ENCODE measurements at places on chromosomes 3 and 15.
A peak's percentile ranks its signal among the peaks of the same experiment; 100 is the strongest.

GRCh38 chr3:118587037-118587741 lies 447.5 kb downstream of the IGSF11 start:
- no peak for DNase-seq

- no peak for DNase-seq
Observed at GRCh38 chr3:177300842-177301241, 103.6 kb upstream of the TBL1XR1 start.

GRCh38 chr15:88238618-88239430 lies 17.7 kb downstream of the NTRK3 start:
- DNase-seq, result no peak

- DNase-seq, result no peak
Observed at GRCh38 chr3:71494212-71494611, 89.3 kb downstream of the FOXP1 start.

- DNase-seq, result no peak
Observed at GRCh38 chr15:25408428-25408827, 30.4 kb downstream of the UBE3A start.

GRCh38 chr3:71441217-71441924 lies 142.2 kb downstream of the FOXP1 start:
- DNase-seq, result no peak

- DNase-seq, result no peak
Observed at GRCh38 chr3:113304856-113305540, 93.6 kb downstream of the BOC start.

- DNase-seq, result no peak
Observed at GRCh38 chr3:139774560-139775302, 97.0 kb upstream of the NMNAT3 start.

GRCh38 chr3:82816086-82816485 lies 1054.6 kb upstream of the GBE1 start:
- DNase-seq, result no peak

DNA sequence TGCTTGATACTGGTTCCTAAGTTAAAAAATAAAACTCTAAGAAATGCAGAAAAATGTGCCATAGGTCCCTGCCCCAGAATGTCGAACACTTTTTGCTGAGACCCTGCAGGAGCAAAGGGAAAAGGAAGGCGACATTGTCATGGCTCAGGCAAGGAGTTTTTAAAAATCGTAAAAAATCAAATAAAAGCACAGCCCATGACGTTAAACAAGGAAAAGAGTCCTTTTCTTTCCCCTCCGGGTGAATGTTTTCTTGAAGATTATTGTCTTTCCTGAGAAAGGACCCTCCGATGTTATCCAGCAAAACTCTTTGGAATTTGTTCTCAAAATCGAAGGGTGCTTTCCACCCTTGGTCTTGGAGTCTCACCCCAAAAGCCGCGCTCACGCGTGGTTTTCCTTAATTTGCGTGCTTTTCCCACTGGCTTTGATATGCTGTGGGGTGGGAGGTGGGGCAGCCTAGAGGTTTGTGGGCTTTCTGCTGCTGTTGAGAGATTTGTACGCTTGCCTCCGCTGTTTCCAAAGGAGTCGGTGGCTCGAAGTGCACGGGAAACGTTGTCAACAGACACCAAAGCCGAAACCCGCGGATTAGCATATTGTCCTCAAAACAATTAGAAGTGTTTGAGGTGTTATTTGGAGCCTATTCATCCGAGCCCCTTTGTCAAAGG lies 2.9 kb downstream of the SOX14 start:
- DNase-seq, result no peak

GRCh38 chr15:31409171-31409570 lies 82.5 kb downstream of the KLF13 start:
- no peak for DNase-seq

DNA sequence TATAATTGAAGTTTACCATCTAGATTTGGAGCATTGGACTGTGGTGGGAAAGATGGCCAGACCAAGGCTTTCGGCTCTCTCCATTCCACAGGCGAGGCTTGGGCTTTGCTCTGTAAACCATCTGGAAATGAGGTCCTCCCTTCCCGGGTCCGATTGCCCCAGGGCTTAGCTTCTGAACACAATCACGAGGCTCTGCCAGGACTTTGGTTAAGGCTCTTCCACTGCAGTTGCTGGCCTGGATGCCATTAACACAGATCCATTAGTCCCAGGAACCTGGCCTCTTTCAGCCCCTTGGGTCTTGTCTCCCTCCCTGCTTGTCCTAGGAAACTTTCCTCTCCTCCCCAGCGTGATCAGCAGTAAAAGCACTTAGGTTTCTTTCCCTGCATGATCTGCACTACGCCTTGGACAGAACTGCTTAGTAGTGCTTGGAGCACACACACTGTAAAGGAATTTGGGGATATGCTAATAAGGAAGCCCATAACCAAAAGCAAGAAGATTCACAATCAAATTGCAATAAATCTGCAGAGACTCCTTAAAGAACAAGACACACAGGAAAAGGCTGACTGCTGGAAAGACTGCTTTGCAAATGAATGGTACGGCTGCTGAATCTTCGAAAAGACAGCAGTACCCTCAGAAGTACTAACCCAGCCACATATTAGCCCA lies 154.3 kb downstream of the ECT2 start:
- DNase-seq, result no peak

DNA sequence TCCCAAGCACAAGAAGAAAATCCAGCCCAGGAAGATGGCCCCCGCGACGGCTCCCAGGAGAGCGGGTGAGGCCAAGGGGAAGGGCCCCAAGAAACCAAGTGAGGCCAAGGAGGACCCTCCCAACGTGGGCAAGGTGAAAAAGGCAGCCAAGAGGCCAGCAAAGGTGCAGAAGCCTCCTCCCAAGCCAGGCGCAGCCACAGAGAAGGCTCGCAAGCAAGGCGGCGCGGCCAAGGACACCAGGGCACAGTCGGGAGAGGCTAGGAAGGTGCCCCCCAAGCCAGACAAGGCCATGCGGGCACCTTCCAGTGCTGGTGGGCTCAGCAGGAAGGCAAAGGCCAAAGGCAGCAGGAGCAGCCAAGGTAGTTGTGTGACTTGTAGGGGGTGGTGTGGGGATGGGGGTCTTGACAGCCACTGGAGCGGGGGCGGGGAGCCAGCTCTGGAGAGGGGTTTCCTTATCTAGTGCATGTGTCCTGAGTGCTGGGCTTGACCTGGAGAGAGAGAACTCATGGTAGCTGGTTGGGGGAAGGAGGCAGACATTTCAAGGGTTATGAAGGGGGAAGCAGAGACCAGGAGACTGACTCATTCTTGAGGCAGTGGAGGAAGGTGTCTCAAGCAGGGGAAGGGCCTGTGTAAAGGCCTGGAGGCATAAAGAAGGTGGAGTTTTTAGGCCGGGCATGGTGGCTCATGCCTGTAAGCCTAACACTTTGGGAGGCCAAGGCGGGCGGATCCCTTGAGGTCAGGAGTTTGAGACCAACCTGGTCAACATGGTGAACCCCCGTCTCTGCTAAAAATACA lies 6.2 kb downstream of the H1-8 start:
- DNase-seq, result no peak

DNA sequence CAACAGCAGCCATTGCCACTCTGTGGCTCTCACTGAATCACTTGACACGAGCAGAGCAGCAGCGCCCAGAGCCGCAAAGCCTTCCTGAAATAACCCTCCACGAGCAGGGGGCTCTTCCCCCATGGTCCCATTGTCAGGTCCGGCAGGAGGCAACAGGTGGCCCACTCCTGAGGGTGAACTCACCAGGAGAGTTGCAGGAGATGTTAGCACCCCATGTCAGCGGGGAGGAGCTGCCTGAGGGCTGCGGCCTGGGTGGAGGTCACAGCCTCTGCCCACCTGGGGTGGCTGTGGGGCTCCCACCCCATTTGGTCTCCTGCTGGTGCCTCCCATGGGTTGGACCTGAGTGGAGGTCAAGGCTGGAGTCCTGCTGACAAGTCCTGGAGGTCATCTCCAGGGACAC lies 12.3 kb upstream of the C3orf22 start:
- DNase-seq, result no peak

DNA sequence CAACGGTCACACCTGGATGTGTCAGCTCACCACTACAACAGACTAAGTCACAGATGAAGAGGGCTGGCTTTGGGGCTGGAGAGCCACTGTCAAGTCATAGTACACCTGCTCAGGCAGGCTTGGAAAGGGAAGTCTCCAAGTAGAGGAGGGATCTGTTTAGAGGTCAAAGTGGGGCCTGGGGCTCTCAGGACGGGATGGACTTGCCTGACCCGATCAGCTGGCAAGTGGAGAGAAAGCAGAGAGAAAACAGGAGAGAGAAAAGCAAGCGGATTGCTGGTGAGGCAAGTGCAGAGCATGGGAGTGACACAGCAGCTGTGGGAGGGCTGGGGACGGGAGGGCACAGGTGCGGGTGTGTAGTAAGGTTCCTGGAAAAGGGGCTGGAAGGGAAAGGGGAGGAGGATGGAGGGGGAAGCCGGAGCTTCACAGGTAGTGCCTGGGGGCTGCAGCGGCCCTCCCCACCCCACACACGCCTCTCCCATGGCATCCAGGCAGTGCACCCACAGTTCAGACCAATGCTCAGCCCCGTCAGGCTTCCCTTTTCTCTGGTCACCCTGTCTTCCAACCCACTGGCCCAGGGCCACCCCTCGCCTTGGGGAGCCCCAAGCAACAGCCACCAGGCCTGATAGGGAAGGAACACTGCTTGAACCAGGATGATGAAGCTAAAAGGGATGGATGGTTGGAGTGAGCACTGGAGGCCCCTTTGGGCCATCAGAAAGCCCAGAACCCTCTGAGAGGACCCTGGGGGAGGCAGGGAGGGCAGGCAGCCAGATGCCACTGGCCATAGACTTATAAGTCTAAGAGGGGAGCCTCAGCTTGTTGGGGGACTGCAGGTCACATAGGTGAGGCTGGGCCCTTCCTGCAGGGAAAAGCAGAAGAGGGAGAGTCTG lies 8.5 kb downstream of the RPS17 start:
- no peak for DNase-seq

DNA sequence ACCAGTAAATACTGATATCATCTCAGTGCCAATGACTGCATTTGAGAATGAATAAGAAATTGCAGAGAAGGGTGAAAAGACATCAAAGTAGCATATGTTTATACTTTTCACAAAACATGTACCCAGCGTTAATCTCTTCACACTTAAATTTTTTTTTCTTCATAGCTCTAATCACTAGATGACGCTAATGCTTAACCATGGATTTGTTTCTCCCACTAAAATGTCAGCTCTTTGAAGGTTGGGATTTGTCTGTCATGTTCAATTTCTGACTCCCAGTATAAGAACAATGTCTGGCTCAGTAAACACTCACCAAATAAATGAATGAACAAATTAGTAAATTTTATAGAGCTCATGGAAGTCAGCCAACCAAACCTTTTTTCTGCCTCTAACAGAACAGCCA lies 78.3 kb upstream of the LMCD1 start:
- no peak for DNase-seq

DNA sequence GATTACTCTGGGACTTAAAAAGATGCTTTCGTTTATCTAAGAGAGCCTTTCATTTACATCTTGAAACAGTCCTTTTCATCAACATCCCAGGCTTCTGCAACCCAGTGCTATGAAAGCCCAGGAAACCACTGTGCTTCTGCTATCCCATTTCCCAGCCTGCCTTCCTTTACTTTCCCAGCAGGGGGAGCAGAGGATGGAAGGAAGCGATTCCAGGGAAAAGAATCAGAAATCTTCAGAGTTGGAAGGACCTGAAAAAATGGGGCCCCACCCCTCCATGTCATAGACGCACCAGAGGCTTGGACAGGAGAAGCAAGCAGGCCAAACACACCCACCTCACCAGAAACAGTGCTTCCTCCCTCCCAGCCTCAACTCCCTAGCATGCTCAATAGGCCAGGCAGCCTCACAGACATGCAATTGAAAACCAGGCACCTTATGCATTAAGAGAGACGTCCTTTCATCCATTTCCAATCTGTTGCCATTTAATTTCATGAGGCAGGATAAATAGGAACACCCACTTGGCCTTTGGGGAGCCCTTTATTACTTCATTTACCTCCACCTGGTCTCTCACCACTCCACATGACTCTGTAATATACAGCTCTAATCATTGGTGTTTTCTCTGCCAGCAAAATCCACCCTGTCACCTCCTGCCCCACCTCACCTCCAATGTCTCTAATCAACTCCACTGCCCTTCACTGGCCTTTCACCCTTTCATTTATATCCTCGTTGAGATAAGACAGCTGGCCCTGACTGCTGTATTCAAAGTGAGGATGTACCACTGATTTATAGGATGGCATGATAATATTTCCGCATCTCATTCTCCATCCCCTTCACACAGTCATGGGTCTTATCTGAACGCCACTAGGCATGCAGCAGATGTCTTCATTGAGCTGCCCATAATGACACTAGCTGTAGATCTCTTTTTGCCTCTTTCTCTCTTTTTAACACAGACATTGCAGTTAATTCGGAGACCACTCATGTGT lies 583.9 kb downstream of the NTRK3 start:
- DNase-seq, result peak; percentile 17

- peak; percentile 80 for DNase-seq
Observed at GRCh38 chr3:169661361-169662131, 2.0 kb downstream of the MECOM start.

- DNase-seq, result no peak
Observed at GRCh38 chr3:108947855-108948254, 5.8 kb downstream of the GUCA1C start.

- DNase-seq, result no peak
Observed at GRCh38 chr3:134517791-134518190, 31.9 kb downstream of the CEP63 start.

GRCh38 chr3:160471892-160472291 lies 22.3 kb upstream of the TRIM59 start:
- no peak for DNase-seq

DNA sequence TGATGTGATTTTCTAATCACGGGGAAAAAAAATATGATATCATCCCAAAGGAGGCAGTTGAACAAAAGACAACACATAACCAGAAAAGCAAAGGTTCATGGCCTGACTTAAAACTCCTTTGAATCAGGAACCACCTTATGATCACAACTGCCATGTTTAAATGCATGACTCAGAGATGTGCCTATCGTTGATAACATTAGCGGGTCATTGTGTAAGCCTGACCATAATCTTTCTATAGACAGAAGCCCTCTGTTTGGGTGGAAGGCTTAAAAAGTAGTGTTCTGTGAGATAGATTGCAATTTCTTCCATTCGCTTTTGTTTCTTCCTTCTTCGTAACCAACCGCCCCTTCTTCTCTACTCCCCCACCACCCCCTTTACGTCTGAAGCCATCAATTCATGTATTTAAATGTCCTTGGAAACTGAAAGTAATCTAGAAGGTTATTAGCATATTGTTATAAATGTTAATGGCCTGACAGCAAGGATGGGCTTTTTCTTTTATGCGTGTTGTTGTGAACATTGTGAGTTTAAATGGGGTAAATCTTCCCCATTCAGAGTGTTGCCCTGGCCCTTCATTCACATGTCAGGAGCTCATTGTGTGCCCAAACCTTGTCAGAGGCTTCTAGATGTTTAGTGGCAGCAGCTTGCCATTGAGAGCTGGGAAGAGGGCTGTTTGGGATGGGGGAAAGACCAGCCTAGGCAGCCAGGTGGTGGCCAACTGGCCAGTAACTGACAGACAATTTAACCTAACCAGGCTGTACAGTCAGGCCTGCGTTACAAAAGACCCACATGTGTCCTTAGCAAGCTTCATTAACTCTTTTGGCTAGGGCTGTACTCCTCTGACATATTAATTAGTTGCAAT lies 64.5 kb downstream of the EPHA3 start:
- DNase-seq, result no peak

Measured in NCI-H774 (cell line).